ENCODE measurements at places on chromosomes 13 and 19. TPM values are rescaled to one million over a fixed set of nuclear protein-coding genes. Genes with fewer than 3 reads are reported as not detected.

FUT1 gene
- total RNA-seq, result 15.0 TPM

- peak overlapping the region; percentile 6 for H3K27ac ChIP-seq
- peaks cover 8% of the 10 kb centered on the region for H3K36me3 ChIP-seq
- no peak for DNase-seq
- H3K4me3 ChIP-seq, result peak overlapping the region; percentile 37
Observed at GRCh38 chr19:31340042-31341025, 8.9 kb downstream of the TSHZ3 start.

DNA sequence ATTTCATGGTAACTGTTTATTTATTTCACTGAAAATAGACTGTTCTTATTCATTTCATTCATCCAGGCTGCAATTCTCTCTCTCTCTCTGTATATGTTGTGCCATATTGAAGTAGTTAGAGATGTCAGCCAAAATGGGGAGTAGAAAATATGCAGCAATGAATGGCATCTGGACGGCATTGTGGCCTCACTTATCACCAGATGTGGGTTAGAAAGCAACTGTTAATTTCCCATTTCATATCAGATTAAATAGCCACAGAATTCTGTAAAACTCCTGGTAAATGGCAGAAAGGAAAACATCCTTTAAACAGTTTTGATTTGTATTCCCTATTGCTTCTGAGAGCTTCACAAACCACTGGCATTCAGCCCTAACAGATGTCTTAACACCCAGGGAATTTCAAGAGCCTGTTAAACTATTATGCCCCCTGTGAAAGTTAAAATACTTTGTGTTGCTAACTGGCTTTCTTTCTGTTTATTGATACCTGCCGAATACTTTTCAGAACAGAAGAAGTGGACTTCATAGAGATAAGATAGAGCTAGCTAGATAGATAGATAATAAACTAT is 1763.3 kb upstream of the MIR17HG start:
- H3K4me3 ChIP-seq, result peak overlapping the region; percentile 6
- no peaks in the 10 kb centered on the region for H3K27me3 ChIP-seq
- H3K27ac ChIP-seq, result no peak overlapping the region
- H3K4me1 ChIP-seq, result peaks cover 9% of the 10 kb centered on the region
- no peaks in the 10 kb centered on the region for H3K36me3 ChIP-seq
- DNase-seq, result no peak

DNA sequence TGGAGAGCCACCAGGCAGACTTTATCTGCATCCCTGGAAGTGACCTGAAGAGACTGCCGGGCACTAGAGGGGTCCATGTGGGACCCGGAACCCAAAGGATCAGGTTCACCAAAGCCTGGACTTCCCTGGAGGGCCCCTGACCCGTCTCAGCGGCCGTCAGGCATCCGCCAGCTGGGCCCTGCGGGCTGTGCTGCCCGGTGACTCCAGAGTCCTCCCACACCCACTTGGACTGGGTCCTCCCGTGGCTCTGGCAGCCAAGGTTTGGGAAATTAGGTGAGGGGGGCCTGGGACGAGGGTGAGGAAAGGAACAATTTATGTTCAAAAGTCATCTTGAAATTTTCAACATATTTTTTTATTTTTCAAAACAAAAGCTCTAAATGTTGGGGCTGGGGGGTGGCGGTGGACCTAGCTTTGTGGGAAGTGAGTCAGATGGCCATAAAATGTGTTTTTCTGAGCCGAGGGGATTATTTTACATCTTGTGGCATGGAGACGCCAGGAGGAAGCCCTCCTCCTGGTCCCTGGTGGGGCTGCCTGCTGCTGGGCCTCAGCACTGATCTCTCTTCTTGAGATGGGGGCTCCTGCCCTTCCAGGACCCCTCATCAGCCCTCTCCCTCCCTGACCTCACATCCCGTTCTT is 20.2 kb downstream of the CEBPA start:
- no peak for DNase-seq
- no peak overlapping the region for H3K4me3 ChIP-seq
- peaks cover 11% of the 10 kb centered on the region for H3K4me1 ChIP-seq
- H3K27ac ChIP-seq, result no peak overlapping the region
- peaks cover 7% of the 10 kb centered on the region for H3K27me3 ChIP-seq

GRCh38 chr19:18262144-18262543 is 12.1 kb downstream of the IQCN start:
- DNase-seq, result no peak
- peaks cover 6% of the 10 kb centered on the region for H3K36me3 ChIP-seq
- H3K27ac ChIP-seq, result no peak overlapping the region
- H3K27me3 ChIP-seq, result no peaks in the 10 kb centered on the region

DNA sequence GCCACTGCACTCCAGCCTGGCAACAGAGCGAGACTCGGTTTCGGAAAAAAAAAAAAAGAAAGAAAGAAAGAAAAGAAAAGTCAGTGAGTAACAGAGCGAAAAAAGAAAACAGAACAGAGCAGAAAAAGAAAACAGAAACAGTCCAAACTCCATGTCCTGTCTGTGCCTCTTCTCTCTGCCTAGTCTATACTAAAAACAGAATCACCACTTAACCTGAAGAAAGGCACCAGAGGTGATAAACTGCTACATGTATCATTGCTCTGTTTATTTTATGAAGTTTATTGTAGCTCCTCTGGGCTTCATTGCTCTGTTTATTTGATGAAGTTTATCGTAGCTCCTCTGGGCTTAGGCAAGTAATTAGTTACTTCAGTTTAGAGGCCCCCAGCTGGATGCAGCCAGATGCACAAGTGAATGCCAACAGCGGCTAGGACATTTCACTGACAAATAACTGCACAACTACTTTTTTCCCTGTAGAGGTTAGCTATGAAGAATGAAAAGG is 39.2 kb downstream of the TBC1D4 start:
- no peak for DNase-seq
- H3K36me3 ChIP-seq, result peaks cover 7% of the 10 kb centered on the region
- H3K27me3 ChIP-seq, result no peaks in the 10 kb centered on the region
- no peak overlapping the region for H3K27ac ChIP-seq
- H3K4me1 ChIP-seq, result peaks cover 34% of the 10 kb centered on the region

PSG4 gene
- total RNA-seq, result not detected

GRCh38 chr13:42702716-42703115 is 78.7 kb upstream of the FAM216B start:
- H3K27ac ChIP-seq, result no peak overlapping the region
- H3K36me3 ChIP-seq, result no peaks in the 10 kb centered on the region
- DNase-seq, result no peak
- no peaks in the 10 kb centered on the region for H3K4me1 ChIP-seq

DNA sequence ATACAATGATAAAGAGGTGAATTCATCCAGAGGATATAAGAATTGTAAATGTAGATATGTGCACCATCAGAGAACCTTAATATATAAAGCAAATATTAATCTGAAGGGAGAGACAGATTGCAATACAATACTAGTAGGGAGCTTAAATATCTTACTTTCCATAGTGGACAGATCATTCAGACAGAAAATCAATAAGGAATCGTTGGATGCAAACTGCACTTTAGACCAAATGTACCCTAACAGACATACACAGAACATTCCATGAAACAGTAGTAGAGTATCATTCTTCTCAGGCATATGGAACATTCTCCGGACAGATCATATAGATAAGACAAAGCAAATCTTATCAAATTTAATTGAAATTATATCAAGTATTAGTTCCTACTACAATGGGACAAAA is 35.0 kb upstream of the ZNF766 start:
- no peak overlapping the region for H3K27ac ChIP-seq

DNA sequence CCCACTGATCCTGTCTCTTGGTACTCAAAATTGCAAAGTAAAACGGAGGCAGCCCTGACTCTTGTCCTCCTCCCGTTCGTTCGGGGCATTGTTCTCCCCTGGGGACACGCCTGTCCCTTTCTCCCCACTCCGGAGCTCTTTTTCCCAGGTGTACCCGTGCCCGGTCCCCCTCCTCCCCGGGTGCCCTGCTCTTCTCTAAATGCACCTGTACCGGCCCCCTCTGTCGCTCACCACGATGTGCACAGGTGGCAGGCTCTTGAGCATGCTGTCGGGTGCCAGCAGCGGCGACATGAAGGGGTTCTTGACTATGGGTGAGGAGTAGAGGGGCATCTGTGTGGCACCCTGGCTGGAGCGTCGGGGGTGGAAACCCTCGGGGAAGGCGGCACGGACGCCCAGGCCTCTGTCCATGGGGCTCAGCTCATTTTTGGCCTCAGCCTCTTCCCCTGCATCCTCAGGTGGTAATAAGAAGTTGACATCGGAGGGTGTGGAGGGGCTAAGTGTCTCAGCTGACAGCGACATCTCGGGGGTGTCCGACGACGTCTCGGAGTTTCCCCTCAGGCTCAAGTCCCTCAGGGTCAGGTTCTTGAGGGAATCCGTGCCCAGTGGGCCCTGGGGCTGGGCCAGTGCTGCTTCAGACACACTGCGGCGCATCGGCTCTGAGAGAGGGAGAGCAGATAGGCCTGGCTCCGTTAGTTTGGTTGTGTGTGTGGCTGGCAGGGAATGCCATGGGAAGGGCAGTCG is 12.4 kb upstream of the CNFN start:
- H3K4me3 ChIP-seq, result peak overlapping the region; percentile 90
- H3K27ac ChIP-seq, result peak overlapping the region; percentile 70
- DNase-seq, result no peak
- peaks cover 10% of the 10 kb centered on the region for H3K4me1 ChIP-seq
- H3K36me3 ChIP-seq, result peaks cover 1% of the 10 kb centered on the region

- no peak overlapping the region for H3K4me3 ChIP-seq
- peaks cover 69% of the 10 kb centered on the region for H3K36me3 ChIP-seq
- no peak for DNase-seq
- no peaks in the 10 kb centered on the region for H3K4me1 ChIP-seq
Observed at GRCh38 chr13:49146950-49147355, 73.2 kb upstream of the MLNR start.

DNA sequence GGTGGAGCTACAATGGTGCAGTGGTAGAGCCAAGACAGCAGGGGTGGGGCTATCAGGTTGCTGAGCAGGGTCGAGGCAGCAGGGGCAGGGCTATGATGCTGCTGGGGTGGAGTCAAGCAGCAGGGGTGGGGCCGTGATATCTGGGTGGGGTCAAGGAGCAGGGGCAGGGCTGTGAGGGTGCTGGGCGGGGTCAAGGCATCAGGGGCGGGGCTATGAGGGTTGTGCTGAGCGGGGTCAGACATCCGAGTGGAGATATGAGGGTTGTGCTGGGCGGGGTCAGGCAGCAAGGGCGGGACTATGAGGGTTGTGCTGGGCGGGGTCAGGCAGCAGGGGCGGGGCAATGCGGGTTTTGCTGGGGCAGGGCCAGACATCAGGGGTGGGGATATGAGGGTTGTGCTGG is 14.7 kb downstream of the HCN2 start:
- H3K36me3 ChIP-seq, result no peaks in the 10 kb centered on the region
- no peaks in the 10 kb centered on the region for H3K4me1 ChIP-seq
- H3K4me3 ChIP-seq, result no peak overlapping the region
- no peaks in the 10 kb centered on the region for H3K27me3 ChIP-seq
- H3K27ac ChIP-seq, result no peak overlapping the region
- DNase-seq, result no peak

CACNA1A gene
- 23.2 TPM for total RNA-seq

DNA sequence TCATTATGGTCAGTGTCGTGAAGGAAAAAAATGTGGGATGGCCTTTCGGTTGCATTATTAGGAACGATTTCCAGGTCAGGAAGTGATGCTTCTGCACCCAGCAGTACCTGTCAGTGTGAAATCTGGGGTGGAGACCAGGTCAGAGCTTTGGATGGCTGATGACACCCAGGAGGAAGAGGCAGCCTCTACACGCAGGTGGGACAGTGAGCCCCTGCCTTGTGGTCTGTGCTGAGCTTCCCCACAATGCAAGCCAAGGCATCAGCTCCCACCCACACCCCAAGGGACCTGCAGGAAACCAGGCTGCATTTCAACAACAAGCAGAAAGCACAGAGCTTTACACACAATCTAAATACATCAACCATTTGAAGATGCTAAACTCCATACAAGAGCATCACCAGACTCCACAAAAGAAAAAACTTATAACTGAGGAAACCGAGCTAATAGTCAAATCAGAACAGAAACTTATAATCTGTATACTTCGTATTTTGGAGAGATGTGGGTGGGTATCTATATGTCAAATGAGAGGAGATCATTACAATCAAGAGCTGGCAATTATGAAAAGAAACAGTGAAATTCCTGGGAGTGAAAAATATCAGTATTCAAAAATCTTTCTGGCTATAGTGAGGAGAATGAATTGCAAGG is 130.1 kb downstream of the ZDHHC20 start:
- H3K4me3 ChIP-seq, result no peak overlapping the region
- no peak overlapping the region for H3K27ac ChIP-seq
- H3K36me3 ChIP-seq, result no peaks in the 10 kb centered on the region
- no peak for DNase-seq
- H3K4me1 ChIP-seq, result peaks cover 14% of the 10 kb centered on the region

Data from type B pancreatic cell (in vitro differentiated cells).